ENCODE measurements at places on chromosomes 1 and 21. TPM values are rescaled to one million over a fixed set of nuclear protein-coding genes. Genes with fewer than 3 reads are reported as not detected.

GRCh38 chr1:155729031-155729898 is 40.4 kb downstream of the DAP3 start:
- peak; percentile 60 for DNase-seq

The CITED4 gene
- 1.5 TPM for total RNA-seq

The MAP3K7CL gene
- 53.5 TPM for total RNA-seq

The ZNF593OS gene
- total RNA-seq, result 0.31 TPM

The BGLAP gene
- 1.2 TPM for total RNA-seq

DNA sequence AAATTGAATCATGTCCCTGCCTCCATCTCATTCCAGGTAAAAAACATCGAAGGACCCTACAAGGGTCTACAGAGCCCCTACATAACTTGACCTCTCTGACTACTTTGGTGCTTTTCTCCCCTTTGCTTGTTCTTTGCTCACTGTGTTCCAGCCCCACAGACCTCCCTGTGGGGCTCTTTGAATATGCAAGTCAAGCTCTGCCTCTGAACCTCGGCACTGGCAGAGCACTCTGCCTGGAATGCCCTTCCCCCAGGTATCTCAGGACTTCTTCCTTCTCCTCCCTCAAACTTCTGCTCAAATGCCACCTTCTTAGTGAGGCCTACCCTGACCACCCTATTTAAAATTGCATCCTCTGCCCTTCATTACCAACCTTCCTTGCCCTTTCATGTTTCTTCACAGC is 87.8 kb upstream of the CD34 start:
- no peak for DNase-seq

The IQGAP3 gene
- 5.3 TPM for total RNA-seq

The LRRC41 gene
- 49.5 TPM for total RNA-seq
